ENCODE measurements at places on chromosomes 4 and X.

DNA sequence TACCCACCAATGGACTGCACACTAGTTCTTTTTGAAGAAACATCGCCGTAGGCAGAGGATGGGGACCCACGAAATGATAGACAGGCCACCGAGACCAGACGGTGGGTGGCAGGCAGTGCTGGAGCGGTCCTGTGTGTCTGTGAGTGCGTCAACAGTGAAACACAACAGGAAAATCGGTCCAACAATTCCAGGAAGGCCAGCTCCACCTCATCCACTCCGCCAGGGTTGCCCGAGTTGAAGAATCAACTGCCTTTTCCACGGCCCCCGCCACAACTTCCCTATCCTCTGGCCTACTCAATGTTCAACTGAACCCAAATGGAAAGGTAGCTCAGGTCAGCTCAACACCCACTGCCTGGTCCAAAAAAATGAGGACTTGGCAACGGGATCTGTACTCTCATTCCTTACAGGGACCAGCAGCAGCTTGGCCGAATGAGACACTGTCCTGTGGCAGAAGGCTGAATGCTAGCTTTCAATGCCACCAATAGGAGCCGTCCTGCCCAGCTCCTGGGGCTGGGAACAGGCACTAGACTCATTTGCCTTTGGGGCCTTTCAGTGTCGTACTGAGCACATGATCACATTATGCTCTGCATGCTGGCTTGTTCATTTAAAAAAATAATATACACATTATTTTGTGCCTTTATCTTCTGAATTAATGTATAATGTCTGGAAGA lies 43.5 kb downstream of the MID1 start:
- DNase-seq: no peak

DNA sequence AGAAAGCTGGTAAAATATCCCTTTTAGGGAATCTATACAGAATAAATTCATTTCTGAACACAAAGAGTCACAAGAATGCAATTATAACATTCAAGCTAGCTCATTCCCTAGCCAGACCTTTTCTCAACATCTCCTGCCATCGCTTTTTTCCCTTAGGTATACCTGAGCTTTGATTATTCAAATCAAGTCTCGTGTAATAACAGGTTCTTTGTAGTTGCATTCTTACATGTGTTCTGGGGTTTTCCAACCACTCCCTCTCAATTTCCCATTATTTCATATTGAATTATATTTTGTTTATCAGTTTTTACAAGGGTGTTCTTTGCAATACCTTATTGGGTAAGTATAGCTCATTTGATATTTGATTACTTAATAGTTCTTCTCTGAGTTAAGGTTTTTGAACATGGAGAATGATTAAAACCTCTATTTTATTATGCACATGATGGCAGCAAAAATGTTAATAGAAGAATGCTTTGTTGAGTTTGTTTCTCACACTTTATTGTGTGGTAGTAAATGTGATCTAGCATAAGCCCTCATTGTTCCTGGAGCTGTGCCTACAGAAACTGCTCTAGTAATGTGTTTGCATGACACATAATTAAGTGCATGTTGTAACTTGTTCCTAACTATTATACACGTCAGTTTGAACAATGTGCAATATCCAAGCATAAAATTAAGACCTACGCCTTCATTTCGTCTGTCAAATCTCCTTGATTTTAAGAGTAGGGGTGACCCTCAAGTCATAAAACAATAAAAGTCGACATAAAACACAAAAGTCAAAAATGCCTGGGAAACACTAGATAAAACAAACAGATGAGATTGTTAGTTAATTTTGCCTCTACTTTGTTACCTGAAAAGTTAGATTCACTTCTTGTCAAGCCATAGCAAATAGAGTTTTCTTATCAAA lies 124.0 kb upstream of the POF1B start:
- no peak for DNase-seq

- DNase-seq: no peak
Observed at GRCh38 chrX:20435913-20436312, 169.2 kb upstream of the RPS6KA3 start.

DNA sequence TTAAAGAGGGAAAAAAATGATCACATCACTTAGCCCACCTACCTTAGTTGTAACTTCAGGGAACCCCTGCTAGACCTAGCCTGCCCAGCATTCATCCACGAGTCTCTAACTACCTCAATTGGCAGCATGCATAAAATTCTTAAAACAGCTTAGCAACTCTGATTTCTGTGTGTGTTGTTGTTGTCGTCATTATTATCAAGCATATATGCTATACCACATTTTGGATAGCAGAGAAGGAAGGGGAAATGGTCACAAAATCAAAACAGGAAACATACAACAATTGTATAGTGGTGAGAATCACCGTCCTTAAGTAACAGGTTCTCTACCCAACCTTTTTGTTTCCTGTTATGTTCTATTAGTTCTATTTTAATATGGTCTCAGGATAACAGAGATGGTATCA lies 2.7 kb upstream of the ACOT9 start:
- no peak for DNase-seq

- no peak for DNase-seq
Observed at GRCh38 chr4:150206265-150206664, 128.0 kb downstream of the DCLK2 start.

GRCh38 chr4:57065730-57066482 lies 44.3 kb downstream of the IGFBP7 start:
- no peak for DNase-seq

DNA sequence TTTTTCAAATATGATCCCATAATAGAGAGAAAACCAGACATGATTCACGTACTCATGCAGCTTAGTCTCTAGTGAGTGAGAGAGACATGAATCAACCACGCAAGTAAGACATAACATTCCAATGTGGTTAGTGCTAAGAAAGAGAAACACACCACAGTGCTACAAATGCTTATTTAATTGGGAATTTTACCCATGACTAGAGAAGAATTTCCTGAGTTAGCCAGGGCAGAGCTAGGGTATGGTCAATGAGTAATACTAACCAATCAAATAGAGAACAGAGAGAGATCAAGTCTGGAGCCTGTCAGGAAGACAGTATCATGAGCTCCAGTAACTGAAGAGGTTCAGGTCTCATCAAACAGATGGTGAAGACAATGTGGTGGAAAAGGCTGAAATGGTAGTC lies 495.2 kb downstream of the PDGFC start:
- DNase-seq: no peak

DNA sequence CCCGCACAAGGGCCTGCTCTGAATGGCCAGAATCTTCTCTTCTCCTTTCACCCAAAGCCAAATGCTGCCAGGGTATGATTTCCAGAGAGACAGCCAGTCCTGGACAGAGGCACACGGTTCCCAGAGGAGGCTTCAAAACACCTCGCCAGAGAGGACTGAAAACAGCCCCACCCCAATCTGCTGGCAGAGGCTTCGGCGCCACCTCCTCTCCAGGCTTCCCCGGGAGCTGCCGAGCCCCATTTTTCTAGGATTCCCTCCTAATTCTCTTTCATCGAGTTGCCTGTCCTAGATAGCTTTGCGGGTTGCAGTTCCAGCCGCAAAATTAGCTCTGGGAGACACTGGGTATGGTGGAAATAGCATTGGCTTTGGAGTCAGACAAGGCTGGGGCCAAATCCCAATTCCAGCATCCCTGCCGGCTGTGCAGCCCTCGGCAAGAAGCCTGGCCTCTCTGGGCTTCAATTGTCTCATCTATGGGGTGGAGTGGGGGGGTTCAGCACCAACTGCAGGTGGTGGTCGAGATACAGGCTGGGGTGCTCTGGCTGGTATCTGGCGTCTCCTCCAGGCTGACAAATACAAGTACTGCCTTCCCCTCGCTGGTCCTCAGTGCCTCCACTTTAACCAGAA lies 22.6 kb downstream of the PPP2R2C start:
- peak; percentile 56 for DNase-seq

DNA sequence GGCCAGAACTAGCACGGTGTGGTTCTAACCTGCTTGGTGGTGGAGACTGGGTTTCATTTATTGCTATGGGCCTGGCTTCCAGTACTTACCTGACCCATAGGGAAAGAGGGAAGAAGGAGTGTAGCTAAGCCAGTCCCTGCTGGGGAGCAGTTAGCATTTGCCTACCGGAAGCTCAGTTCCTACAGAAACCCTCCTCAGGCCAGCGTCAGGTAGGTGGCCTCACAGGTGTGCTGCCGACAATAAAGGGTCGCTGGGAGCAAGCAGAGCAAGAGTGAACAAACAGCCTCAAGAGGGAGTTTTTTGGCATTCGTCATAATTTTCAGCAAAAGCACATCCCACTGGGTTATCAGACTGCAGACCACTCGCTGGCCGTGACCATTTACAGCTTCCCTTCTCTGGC lies 740.6 kb upstream of the TENM3 start:
- no peak for DNase-seq

DNA sequence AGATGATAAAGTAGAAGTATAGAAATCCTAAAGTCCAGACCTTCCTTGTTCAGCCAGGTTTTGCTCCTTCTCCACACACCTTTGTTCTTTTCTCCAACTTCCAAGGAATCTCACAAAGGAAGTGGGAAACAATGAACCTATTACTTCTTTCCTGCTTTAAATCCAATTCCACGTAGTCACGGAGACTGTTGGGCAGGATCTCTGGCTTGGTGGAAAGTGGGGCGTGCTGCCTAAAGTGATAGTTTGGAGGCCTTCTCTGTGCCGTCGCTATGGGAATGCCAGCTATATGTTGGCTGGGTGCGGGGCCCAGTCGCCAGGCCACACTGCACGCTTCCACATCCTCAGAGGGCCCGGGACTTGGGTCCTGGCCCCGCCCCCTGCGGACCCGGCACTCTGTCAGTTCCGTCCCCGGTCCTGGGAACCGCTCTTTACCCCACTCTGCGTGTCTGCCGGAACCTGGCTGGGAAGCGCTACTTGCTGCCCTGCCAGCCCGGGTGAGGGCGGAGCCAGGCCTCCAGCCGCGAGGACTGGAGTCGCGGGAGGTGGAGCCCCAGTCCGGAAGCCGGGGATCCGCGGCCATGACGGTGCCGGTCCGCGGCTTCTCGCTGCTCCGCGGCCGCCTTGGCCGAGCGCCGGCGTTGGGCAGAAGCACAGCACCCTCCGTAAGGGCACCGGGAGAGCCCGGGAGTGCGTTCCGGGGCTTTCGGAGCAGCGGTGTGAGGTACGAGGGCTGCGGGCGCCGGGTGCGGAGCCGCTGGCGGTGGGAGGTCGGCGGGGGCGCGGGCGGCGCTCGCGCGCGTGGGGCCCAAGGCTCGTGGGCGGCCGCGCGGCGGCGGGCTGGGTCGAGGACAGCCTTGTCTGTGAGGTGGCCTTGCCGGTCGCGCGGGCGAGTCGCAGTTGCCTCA lies at the start of gene MTHFD2L:
TSS of gene MTHFD2L (plus strand) at position 558 of the 905 bp plus-strand sequence. CDS start at position 579, 21 bp downstream.
- peak; percentile 97 for DNase-seq

DNA sequence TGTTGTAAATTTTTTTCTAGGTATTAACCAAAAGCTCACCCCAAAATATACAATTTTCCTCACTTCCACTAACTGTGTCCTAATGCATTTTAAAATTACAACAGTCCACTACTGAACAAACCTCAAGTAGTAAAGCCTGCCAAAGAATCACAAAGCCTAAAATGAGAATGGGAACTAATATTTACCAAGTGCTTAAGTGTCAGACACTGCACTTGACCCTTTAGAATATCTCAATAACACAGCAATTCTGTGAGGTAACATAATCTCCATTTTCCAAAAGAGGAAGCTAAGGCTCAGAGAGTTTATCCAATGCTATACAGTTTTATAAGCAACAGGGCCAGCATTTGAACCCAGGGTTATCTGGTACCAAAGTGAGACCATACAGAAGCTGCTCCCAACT lies 4.9 kb downstream of the SLC9A7 start:
- no peak for DNase-seq

GRCh38 chr4:163603257-163603656 lies 108.8 kb downstream of the TMA16 start:
- no peak for DNase-seq

DNA sequence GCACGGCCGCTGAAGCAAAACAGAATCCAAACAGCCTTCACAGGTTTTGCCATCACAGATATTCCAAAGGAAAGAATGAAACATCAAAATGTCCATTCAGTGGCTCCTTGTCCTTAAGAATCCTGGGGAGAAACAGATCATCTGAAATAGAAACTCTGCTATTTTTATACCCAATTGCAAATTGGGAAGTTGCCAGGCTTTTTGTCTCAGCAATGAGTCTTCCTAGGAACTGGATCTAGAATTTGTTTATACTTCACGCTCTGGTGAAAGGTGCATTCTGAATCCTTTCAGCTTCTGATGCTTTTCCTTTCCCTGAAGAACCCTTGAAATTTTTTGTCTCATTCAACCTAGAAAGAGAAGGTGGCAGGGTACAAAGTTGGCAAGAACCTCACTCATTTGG lies 218.9 kb downstream of the FBXW7 start:
- no peak for DNase-seq

- DNase-seq: no peak
Observed at GRCh38 chrX:66126662-66127061, 37.4 kb upstream of the HEPH start.

DNA sequence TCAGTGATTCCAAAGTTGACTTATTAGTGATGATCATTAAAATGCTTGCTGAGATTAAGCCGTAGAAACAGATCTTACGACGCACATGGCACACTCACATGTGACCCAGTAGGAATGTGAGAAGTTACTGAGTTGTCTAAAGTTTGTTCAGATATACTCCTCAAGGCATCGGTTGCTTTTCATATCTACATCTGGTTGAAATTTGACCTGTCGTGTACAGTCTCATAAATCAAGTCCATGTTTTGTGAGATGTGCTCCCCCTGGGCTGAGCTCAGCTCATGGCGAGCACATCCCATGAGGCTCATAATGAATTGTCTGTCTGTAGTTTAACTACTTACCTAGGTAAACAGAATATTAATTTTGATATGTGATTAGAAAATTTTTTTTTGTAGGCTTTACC lies 67.0 kb downstream of the TNIP2 start:
- no peak for DNase-seq

- DNase-seq: no peak
Observed at GRCh38 chrX:72115380-72115779, 16.3 kb downstream of the RTL5 start.

DNA sequence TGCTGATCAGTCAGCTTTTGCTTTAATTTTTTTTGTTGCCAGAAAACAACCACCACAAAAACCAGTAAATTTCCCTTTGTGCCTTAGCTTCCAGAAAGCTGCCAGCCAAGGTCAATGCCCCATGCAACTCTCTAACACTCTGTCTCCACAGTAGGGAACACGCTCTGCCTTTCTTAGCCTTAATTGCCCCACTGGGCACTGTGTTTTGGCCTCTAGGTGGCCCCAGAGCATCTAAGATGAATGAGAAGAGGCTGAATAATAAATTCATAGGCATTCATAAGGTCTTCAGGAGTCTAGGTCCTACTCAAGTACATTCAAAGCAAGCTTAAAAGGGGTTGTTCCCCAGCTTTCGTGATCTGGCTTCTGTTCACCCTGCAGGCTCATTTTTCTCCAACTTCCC lies 57.7 kb upstream of the PASD1 start:
- DNase-seq: no peak

GRCh38 chrX:30888526-30889146 lies 418 bp downstream of the TAB3 start:
- DNase-seq: no peak

- no peak for DNase-seq
Observed at GRCh38 chrX:55731826-55732225, 14.3 kb downstream of the RRAGB start.

GRCh38 chrX:144819406-144819805 lies 427.9 kb upstream of the SPANXN1 start:
- DNase-seq: no peak

- no peak for DNase-seq
Observed at GRCh38 chr4:83677656-83678055, 141.7 kb downstream of the GPAT3 start.

GRCh38 chr4:80576796-80577195 lies 241.3 kb downstream of the CFAP299 start:
- DNase-seq: no peak

GRCh38 chr4:28354880-28355656 lies 1494.4 kb downstream of the STIM2 start:
- DNase-seq: no peak

GRCh38 chr4:152535360-152535902 lies 461 bp downstream of the FBXW7 start:
- no peak for DNase-seq
